ENCODE measurements at places on chromosomes 6 and 20. TPM values are rescaled to one million over a fixed set of nuclear protein-coding genes. Genes with fewer than 3 reads are reported as not detected.

GRCh38 chr6:36912030-36912454 is 26.3 kb downstream of the C6orf89 start:
- no peak for DNase-seq

GRCh38 chr20:20333866-20334265 is 34.0 kb upstream of the INSM1 start:
- no peak for DNase-seq

GRCh38 chr6:42088101-42088591 is 37.8 kb downstream of the TAF8 start:
- DNase-seq = no peak

- no peak for DNase-seq
Measured at GRCh38 chr20:33803921-33804337, 7.2 kb upstream of the CHMP4B start.

- no peak for DNase-seq
Measured at GRCh38 chr20:54385746-54386145, 89.6 kb upstream of the DOK5 start.

The CPXM1 gene
- 12.5 TPM for total RNA-seq

Measured in glomerular endothelial cell (primary cell).